ENCODE measurements at places on chromosomes 4 and X.
A peak's percentile ranks its signal among the peaks of the same experiment; 100 is the strongest.

DNA sequence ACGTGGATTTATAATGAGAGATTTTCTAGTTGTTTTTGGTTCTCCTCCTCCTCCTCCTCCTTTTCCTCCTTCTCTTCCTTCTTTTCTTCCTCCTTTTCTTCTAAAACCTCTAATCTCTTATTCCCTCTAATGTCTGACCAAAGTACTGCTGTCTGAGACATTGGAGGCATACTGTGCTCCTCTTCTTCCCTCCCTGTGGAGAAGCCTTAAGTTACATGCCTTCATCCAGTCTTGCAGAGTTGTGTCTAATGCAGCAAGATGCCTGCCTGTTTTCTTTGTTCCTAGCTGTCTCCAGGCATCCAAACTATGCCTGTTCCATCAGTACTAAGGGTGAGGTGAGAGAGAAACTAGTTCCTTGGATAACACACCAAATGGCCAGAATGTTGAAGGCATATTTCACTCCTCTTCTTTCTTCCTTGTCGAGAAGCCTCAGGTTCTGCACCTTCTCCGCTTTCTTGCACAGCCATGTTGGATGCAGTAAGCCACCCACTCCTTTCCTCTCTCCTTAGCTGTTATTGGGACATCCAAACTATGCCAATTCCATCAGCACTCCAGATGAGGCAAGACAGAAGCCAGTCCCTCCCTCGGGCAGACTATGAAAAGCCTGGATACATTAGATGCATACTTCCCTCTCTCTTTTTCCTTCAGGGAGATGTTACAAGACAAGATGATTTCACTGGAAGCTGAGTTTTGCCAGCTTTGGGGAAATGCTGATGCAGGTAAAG, 285.7 kb upstream of the TRAM1L1 start:
- no peak for DNase-seq

DNA sequence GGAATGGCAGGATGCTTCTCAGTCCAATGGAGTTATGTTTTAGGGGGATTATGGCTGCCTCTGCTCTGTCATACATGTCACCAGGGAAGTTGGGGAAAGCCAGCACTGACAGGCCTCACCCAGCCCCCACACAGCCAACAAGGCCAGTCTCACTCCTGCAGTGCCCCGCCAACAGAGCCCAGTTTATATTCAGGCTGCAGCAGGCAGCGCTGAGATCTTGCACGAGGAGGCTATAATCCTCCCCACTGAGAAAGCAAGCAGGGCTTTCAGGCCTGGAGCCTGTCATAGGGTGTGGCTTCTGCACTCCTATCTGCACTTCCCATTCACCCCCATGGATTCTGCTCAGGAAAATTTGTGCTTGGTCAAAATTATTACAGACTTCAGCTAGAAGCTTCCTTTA, 25.1 kb downstream of the ADAD1 start:
- DNase-seq = no peak

DNA sequence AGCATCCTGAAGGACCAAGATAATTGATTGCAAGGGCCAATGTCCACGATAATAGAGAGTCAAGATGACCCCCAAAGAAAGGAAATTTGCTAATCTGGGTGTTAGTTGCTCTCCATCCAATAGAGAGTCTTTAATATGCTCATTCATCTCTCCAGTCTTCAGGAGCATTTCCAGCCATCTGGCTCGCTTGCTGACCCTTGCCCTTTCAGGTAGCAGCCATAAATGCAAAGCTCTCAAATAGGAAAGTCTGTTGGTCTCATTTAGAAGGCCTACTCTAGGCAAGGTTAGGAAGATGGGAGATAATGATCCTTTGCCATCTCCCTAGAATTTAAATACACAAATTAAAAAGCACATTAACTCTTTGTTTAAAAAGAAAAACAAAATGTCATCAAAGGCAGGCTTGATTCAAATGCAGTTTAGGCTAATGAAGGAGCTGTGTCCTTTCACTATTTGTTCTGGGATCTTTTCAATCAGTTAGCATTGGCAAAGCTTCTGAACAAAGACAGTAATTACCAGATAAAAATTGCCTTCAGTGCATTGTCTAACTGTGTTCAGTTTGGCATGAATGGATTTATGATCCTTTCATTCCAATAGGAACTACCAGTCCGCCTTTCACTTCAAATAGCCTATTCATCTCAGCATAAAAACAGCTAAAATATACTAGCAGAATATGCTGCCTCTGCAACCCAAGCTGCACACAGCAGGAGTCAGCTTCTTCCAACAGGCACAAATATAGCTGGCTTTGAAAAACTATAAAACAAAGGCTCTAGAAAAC, 49.6 kb upstream of the ATXN3L start:
- DNase-seq = no peak

- DNase-seq = no peak
Observed at GRCh38 chr4:41155194-41155830, 59.0 kb downstream of the APBB2 start.

GRCh38 chr4:139177869-139178619, 1.0 kb upstream of the ELF2 start:
- peak; percentile 92 for DNase-seq

DNA sequence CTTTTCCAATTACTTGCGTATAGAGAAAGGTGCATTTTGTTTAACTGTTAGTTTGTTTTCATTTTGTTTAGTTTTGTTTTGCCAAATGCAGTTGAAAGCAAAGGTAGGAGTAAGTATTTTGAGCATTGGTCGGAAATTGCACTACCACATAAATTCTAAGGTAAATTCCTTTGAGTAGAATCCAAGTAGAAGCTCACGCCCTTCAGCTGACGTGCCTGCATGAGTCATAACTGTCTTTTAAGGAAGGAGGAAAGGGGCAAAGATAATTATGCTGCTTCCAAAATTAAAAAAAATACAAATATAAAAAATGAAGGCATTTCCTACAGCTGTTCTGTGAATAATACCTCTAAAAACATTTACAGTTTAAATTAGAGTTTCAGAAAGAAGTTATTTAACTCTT, 110.2 kb upstream of the MYOZ2 start:
- DNase-seq = no peak

DNA sequence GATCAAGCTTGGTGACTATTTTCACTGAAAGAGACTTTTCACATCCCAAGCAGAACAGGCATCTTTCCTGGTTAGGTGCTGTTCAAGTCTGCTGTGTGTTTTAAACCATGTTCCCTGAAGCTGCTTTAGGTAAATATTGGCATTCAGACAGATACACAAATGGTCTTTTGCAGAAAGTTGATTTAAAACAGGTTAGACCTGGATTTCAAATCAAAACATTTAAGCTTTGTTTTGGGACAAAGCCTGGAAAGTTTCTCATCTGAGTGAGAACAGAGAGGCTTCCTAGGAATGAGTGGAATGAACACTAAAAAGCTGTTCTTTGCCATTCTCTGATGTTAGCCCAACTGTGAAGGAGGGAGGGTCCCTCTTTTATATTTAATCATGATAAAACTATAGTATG, 10.1 kb downstream of the ANXA3 start:
- no peak for DNase-seq

All from liver (tissue), 10 donors.